ENCODE measurements at places on chromosomes 12 and 14.

- DNase-seq: no peak
Measured at GRCh38 chr12:26121323-26122060, 3.3 kb downstream of the BHLHE41 start.

DNA sequence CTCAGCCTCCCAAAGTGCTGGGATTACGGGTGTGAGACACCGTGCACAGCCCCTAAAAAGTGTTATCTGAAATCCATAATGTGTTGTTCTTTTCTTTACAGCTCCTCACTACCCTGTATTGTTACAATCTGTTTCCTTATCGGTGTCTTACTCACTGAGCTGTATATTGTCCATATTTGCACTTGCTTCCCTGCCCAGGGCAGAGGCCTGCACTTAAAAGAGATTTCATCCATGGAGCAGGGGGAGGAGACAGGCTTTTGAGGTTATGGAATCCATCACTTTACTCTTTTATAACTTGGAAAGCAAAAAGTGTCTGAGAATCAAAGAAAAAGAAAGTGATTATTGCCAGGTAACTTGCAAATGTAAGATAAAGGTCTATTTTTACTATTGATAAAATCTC lies 251.0 kb downstream of the DIO2 start:
- no peak for DNase-seq

GRCh38 chr14:36647824-36648753 lies 13.6 kb upstream of the PAX9 start:
- DNase-seq: no peak

GRCh38 chr14:24813089-24813815 lies 179.3 kb upstream of the GZMB start:
- no peak for DNase-seq
